Endodermal cell (in vitro differentiated cells): ENCODE measurements at places on chromosomes 7 and 10. TPM values are rescaled to one million over a fixed set of nuclear protein-coding genes. Genes with fewer than 3 reads are reported as not detected.

DNA sequence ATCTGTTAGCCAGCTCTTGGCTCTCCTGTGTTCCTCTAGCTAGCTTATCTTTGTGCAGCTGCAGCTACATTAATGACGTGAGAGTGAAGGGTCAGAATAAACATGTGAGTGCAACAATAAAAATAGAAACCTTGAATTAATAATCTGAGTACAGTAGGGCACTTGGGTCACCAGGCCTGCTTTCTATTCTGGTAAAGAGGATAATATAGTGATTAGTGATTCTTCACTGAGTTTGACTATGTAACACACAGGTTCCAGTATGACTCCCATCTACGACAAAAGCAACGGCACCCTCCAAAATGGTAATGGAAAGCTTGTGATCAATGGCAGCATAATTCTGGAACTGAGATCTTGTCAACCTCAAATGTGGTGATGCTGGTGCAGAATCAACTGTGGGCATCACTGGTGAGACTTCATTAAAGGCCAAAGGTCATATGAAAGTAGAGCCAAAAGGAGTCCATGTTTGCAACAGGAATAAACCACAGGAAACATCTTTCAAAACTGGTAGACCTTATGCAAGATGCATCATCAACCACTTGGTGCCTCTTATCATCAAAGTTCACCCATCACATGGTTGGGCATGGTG lies 77.6 kb downstream of the NRBF2 start:
- no peak overlapping the region for H3K4me3 ChIP-seq
- peaks cover 94% of the 10 kb centered on the region for H3K36me3 ChIP-seq
- no peaks in the 10 kb centered on the region for H3K27me3 ChIP-seq
- H3K27ac ChIP-seq = no peak overlapping the region
- H3K4me1 ChIP-seq = no peaks in the 10 kb centered on the region
- DNase-seq = no peak

DNA sequence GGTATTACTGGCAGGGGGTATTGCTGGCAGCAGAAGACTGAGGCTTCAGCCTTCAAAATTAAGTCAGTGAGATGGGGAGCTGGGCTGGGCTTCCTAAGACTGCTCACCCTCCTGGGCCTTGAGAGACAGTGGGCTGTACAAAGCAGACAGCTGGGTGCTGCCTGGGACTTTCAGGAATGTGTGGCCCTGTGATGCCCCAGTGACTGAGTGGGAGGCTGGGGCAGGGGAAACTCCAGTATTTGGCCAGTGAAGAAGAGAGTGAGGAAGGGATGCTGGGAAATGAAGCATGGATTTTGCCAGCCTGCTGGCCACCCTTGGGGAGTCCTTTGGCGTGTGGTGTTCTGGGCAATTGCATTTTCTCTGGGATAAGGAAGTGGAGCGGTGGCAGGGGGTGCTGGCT lies 442 bp downstream of the ANKRD2 start:
- H3K4me3 ChIP-seq = no peak overlapping the region
- H3K36me3 ChIP-seq = peaks cover 8% of the 10 kb centered on the region
- no peaks in the 10 kb centered on the region for H3K4me1 ChIP-seq
- DNase-seq = no peak

GRCh38 chr7:42033480-42033879 lies 203.5 kb downstream of the GLI3 start:
- no peaks in the 10 kb centered on the region for H3K4me1 ChIP-seq
- no peaks in the 10 kb centered on the region for H3K27me3 ChIP-seq
- no peak overlapping the region for H3K4me3 ChIP-seq
- DNase-seq = no peak
- no peaks in the 10 kb centered on the region for H3K36me3 ChIP-seq

GRCh38 chr7:144812379-144813283 lies 23.2 kb downstream of the TPK1 start:
- H3K4me3 ChIP-seq = no peak overlapping the region
- H3K27ac ChIP-seq = no peak overlapping the region
- no peaks in the 10 kb centered on the region for H3K27me3 ChIP-seq
- H3K36me3 ChIP-seq = peaks cover 5% of the 10 kb centered on the region
- peaks cover 9% of the 10 kb centered on the region for H3K4me1 ChIP-seq

- DNase-seq = peak; percentile 36
- H3K4me3 ChIP-seq = no peak overlapping the region
- no peaks in the 10 kb centered on the region for H3K27me3 ChIP-seq
- H3K36me3 ChIP-seq = no peaks in the 10 kb centered on the region
Measured at GRCh38 chr7:159097661-159098423, 46.8 kb downstream of the VIPR2 start.

GRCh38 chr10:53013201-53013810 lies 240.7 kb upstream of the MBL2 start:
- no peaks in the 10 kb centered on the region for H3K27me3 ChIP-seq
- H3K4me1 ChIP-seq = no peaks in the 10 kb centered on the region
- no peak for DNase-seq
- no peak overlapping the region for H3K27ac ChIP-seq
- H3K36me3 ChIP-seq = no peaks in the 10 kb centered on the region
- no peak overlapping the region for H3K4me3 ChIP-seq

- DNase-seq = no peak
- no peaks in the 10 kb centered on the region for H3K4me1 ChIP-seq
- no peak overlapping the region for H3K27ac ChIP-seq
- H3K27me3 ChIP-seq = no peaks in the 10 kb centered on the region
Measured at GRCh38 chr10:84423719-84424118, 95.3 kb downstream of the CCSER2 start.

DNA sequence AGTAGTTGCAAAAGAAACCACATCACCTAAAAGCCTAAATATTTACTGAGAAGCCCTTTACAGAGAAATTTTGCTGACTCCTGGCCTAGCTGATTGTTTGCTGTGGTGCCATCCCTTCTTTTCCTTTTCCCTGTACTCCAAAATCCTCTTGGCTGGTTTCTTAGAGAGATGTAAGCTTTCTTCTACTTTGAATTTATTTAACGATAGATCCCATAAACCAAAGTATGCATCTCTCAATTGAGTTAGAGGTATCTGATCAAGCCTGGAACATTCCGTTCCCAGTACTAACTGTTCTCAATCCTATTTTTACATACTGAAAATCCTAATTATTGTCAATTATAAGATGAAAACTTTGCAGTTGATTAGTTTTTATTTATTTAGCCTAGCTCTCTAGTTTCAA lies 6.3 kb downstream of the TMEM60 start:
- no peaks in the 10 kb centered on the region for H3K27me3 ChIP-seq
- H3K36me3 ChIP-seq = peaks cover 16% of the 10 kb centered on the region
- H3K27ac ChIP-seq = no peak overlapping the region
- no peak for DNase-seq
- H3K4me1 ChIP-seq = no peaks in the 10 kb centered on the region
- no peak overlapping the region for H3K4me3 ChIP-seq

- no peak overlapping the region for H3K27ac ChIP-seq
- DNase-seq = no peak
- no peaks in the 10 kb centered on the region for H3K27me3 ChIP-seq
- H3K4me1 ChIP-seq = no peaks in the 10 kb centered on the region
Measured at GRCh38 chr7:68800316-68800715, 798.0 kb upstream of the AUTS2 start.

DNA sequence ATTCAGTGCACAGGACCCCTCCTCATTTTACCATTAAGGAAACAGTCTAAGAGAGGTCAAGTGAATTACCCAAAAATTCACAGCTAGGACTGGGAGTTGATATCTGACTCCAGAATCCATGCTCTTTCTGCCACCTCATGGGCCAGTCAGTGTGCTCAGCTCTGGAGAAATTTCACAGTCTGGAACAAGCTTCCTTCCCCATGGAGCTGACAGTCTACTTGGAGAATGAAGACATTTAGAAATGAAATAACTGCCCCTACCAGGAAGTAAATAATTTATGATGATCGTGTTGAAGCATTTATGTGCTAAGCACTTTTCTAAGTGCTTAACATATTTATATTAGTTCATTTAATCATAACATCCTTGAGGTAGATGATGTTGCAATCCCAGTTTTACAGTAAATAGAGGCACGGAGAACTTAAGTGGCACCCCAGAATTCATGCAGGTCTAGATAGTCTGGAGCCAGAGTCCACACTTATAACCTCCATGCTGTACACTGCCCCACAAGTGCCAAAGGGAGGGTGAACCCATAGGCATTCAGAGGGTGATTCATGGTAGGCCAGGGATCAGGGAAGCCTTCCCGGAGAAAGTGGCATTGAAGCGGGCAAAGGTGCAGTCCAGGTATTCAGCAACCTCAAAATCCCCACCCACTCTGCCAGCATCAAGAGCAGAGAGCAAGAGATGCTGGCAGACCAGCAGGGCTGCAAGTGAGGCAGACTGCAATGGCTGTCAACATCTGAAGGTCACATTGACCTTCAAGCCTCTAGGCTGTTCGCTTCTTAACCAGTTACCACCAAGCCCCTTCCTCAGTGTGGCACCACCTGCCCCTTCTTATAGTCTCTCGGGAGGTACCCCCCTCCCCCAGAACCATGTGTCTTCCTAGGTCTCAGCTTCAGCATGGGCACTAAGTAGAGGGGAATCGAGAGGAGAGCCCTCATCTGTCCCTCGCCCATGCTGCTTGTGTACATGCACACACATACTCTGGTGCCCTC lies 38.4 kb upstream of the LRRC4 start:
- no peak overlapping the region for H3K27ac ChIP-seq
- H3K36me3 ChIP-seq = peaks cover 26% of the 10 kb centered on the region
- no peak overlapping the region for H3K4me3 ChIP-seq
- no peak for DNase-seq
- no peaks in the 10 kb centered on the region for H3K4me1 ChIP-seq
- no peaks in the 10 kb centered on the region for H3K27me3 ChIP-seq

DNA sequence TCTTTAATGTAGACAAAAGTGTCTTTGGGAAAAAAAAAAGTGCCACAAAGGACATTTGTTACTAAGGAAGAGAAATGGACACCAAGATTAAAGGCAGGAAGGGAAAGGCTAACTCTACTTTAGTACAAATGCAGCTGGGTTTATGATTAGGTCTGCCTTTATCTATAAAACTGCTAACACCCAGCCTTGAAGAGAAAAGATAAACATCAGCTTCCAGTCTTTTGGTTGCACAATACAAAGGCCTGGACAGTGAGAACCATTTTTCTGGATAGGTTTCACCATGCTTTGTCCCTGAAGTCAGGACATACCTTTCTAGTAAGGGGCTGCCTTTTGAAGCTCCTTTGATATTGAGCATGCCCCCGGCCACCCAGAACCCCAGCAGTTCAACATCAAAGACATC lies 45.1 kb downstream of the ZNF248 start:
- no peak overlapping the region for H3K4me3 ChIP-seq
- DNase-seq = no peak
- no peak overlapping the region for H3K27ac ChIP-seq
- H3K27me3 ChIP-seq = no peaks in the 10 kb centered on the region
- no peaks in the 10 kb centered on the region for H3K36me3 ChIP-seq

DNA sequence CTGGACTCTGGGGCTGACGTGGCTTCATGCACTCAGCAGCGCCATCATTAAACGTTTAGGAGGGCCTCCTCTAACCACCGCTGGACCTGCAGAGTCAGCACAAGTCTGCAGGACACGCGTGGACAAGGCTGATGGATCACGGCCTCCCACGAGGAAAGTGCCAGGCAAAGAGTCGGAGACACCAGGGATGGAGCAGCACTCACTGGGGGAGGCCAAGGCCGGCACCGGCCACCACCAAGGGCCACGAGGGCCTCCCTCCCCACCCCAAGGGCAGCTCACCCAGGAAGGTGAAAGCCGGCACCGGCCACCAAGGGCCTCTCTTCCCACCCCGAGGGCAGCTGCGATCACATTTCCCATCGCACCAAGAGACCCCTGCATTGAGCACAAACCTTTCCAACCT lies 91.5 kb downstream of the DIP2C start:
- no peaks in the 10 kb centered on the region for H3K27me3 ChIP-seq
- no peak overlapping the region for H3K27ac ChIP-seq
- no peaks in the 10 kb centered on the region for H3K4me1 ChIP-seq
- DNase-seq = no peak

DNA sequence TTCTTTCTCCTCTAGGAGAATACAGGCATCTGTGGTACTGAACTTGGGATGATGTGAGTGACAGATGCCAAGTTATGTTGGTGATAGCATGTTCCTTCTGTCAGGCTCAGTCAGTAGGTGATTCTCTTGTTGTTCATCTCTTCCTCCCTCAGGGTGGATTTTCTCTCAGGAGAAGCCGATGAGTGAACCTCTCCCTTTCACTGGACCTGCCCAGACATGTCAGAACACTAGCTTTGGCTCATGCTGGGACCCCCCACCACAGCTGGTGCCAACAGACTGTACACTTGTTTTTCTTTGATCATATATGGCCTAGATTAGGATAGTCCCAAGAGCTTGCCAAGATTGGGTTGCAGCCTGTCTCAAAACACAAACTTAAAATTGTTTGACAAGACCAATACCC lies 129.4 kb downstream of the BMPER start:
- DNase-seq = no peak
- H3K4me3 ChIP-seq = no peak overlapping the region

- H3K36me3 ChIP-seq = peaks cover 6% of the 10 kb centered on the region
- no peak overlapping the region for H3K4me3 ChIP-seq
- H3K27me3 ChIP-seq = no peaks in the 10 kb centered on the region
- H3K27ac ChIP-seq = no peak overlapping the region
- DNase-seq = no peak
Measured at GRCh38 chr7:129163875-129164544, 19.5 kb downstream of the TSPAN33 start.

- H3K4me3 ChIP-seq = no peak overlapping the region
- no peak overlapping the region for H3K27ac ChIP-seq
- H3K36me3 ChIP-seq = peaks cover 63% of the 10 kb centered on the region
- H3K4me1 ChIP-seq = no peaks in the 10 kb centered on the region
- DNase-seq = no peak
Measured at GRCh38 chr7:44461387-44461786, 29.1 kb downstream of the NUDCD3 start.

- peak; percentile 79 for DNase-seq
- peaks cover 99% of the 10 kb centered on the region for H3K27me3 ChIP-seq
- H3K4me3 ChIP-seq = no peak overlapping the region
- H3K36me3 ChIP-seq = no peaks in the 10 kb centered on the region
- H3K4me1 ChIP-seq = no peaks in the 10 kb centered on the region
Measured at GRCh38 chr10:49609283-49610113, 612 bp upstream of the SLC18A3 start.

DNA sequence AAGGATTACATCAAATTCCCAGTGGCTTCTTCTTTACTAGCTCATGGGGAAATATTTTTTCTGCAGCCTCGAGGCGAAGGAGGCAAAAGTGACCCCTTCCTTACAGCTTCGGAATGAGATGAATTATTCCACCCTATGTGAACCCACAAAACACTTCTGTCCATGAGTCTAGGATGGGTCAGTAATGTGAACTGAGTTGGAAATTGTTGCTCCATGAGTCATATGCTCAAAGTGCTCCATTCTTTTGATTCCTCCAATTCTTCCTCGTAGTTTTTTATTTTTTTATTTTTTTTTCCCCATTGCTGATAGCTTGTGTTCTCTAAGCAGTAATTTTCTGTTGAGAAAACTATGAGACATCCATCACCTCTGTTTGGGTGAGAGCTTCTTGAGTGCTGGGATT lies 31.7 kb upstream of the FAM204A start:
- H3K27me3 ChIP-seq = no peaks in the 10 kb centered on the region
- no peaks in the 10 kb centered on the region for H3K4me1 ChIP-seq
- no peaks in the 10 kb centered on the region for H3K36me3 ChIP-seq
- H3K4me3 ChIP-seq = no peak overlapping the region

GRCh38 chr10:66505003-66505657 lies 420.7 kb upstream of the LRRTM3 start:
- H3K4me3 ChIP-seq = no peak overlapping the region
- no peak overlapping the region for H3K27ac ChIP-seq
- no peaks in the 10 kb centered on the region for H3K27me3 ChIP-seq

ADAM12 gene
- total RNA-seq = 0.52 TPM in 1 of 3 replicates, not detected in the others

RNF32 gene
- total RNA-seq = 1.1 and 1.3 TPM in 2 replicates

C10orf67 gene
- not detected in 2 replicates for total RNA-seq

LRRC61 gene
- total RNA-seq = 0.38 to 0.99 TPM (median 0.77 TPM) in 3 replicates

GIMAP7 gene
- total RNA-seq = not detected in 2 replicates

NPC1L1 gene
- total RNA-seq = 2.7 to 3.1 TPM (median 2.9 TPM) in 3 replicates

ASB10 gene
- total RNA-seq = not detected in 3 replicates

PTPRZ1 gene
- total RNA-seq = 11.9 to 20.5 TPM (median 18.0 TPM) in 3 replicates

TWIST1 gene
- total RNA-seq = 0.88 and 1.5 TPM in 2 replicates
